ENCODE measurements at places on chromosomes 7 and 10.

DNA sequence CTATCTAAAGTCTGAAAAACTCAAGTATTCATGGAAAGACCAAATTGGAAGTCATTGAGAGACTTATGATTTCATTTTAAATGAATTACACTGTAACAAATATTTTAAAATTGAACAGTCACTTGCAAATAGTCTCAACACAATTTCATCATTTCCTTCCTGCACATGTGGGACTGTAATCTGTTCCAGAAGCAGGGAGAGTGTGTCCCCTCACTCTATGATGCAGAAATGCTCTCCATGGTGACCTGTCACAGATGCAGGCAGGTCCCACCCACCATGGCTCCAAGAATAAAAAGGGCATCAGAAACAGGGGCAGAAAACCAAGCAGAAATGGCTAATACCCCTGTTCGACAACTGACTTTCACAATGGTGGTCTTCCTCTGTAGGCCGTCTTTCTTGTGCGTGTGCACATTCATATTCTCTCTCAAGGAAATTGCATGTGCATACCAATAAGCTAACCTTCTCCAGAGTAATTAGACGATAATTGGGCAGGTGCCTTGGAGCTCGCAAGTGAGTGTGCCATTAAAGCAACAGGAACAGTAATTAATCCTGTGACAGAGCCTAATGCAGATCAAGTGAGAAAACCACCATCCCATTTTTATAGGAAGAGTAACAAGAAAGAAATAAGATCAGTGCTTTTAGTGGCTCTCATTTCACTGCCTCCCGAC lies 170.9 kb downstream of the ZMYND11 start:
- DNase-seq, result no peak

- no peak for DNase-seq
Measured at GRCh38 chr10:71511206-71511605, 114.5 kb downstream of the CDH23 start.

GRCh38 chr7:81925530-81925929 lies 155.7 kb upstream of the HGF start:
- DNase-seq, result no peak

DNA sequence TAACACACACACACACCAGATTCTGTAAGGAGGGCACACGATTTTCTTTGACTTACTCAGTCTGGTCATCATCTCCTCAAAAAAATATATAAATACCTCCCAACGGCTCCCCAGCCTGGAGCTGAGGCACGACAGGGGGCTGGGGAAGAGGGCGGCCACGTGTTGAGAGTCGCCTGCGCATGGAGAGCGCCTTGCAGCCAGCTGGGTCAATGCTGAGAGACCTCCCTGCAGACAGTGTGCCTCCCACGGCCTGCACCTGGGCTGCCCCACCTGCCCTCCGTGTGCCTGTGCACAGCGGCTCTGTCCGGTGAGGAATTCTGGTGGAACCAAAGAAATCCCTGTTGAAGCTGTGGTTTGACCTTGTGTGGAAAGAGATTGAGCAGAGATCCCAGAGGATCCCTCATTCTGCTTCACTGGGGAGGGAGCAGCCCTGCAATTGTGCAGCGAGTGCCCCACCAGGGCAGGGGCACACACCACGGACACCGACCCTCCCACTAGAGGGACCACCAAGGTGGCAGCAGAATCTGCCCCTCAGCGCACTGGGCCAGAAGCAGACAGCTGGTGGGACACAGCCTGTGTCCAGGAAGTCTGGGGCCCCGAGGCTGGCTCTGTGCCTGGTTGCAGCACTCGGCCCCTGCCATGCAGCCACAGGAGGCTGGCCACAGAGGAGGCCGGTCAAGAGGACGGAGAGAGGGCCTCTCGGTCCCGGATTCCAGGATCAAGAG lies 150.5 kb upstream of the PPP2R2D start:
- peak; percentile 36 for DNase-seq

DNA sequence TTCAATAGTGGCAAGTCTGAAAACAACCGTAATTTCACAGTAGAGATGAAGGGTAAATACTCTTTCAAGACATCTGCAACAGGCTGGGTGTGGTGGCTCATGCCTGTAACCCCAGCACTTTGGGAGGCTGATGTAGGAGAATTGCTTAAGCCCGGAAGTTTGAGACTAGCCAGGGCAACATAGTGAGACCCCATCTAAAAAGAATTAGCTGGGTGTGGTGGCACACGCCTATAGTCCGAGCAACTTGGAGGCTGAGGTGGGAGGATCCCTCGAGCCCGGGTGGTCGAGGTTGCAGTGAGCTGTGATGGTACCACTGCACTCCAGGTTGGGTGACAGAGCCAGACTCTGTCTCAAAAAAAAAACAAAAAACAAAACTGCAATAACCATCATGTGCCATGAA lies 71.8 kb downstream of the PFKFB3 start:
- DNase-seq, result no peak

GRCh38 chr10:59562126-59562525 lies 147.5 kb downstream of the SLC16A9 start:
- no peak for DNase-seq

DNA sequence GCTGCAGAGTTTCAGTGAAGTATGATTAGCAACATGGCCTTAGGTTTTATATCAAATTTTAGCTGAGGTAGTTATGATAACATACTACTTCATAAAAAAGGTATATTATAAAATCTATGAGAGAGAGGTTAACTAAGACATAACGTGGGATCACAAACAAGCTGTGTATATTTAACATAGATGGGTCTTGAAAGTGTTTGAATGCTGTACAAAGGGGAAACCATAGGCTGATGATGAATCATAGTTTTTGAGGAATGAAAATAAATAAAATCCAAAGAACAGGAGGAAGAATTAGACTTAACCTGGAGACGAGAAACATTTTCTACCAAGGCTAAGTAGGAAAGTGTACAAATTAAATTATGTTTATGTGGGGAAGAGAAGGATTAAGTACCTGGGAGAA lies 119.0 kb downstream of the GNAI1 start:
- DNase-seq, result no peak

DNA sequence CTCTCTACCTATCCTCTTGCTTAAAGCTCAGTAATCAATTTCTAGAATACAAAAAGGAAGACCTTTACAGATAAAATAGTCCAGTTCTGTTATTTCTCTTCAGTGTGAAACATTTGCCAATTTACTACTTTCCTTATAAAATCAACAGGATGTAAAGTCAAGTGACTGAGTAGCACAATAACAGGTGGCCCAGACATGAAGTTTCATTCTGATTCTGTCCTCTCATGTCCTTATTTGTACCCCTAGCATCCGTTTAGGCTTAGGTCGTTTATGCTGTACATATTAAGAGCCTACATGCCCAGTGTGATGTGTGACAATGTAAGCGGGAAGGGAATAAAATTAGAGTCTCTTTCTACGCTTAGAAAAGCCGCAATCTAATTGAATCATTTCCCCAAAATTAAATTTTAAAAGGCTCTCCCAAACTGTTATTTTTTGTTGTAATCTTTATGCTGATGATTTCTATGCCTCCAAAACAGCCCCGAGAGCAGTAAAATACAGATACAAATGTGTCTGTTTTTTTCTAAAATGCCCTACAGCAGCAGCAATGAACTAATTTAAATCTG lies 29.1 kb downstream of the EPC1 start:
- no peak for DNase-seq

DNA sequence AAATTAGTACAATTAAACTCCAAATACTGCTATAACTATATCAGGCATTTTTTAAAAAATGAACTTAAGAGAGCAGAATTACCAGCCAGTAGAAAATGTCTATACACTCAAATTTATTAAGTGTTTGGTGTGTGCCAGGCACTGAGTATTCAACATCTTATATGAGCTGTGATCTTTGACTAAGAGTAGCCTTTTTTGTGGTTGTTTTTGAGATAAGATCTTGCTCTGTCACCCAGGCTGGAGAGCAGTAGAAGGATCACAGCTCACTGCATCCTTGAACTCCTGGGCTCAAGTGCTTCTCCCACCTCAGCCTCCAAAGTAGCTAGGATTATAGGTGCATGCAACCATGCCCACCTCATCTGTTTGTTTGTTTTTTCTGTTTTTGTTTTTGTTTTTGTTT lies 102.5 kb upstream of the CELF2 start:
- DNase-seq, result no peak

DNA sequence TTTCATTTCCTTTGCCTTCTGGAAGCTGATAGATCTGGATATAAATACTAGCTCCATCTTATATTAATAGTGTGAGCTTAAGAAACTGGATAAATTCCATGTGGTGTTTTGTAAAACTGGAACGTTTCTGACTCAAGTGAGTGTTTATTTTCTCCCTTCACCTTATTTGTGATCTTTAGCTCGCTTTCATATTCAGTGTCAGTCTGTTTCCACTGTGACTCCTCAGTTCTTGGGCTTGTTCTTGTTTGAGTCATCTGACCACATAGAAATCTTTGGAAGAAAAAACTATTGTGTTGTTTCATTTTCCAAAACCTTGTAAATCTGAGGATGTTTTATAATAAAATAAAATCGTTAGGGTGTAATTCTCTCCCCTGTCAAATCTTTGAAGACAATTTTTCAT lies 186.4 kb downstream of the POLR1F start:
- no peak for DNase-seq

- DNase-seq, result no peak
Measured at GRCh38 chr10:100670828-100671479, 74.4 kb upstream of the PAX2 start.

DNA sequence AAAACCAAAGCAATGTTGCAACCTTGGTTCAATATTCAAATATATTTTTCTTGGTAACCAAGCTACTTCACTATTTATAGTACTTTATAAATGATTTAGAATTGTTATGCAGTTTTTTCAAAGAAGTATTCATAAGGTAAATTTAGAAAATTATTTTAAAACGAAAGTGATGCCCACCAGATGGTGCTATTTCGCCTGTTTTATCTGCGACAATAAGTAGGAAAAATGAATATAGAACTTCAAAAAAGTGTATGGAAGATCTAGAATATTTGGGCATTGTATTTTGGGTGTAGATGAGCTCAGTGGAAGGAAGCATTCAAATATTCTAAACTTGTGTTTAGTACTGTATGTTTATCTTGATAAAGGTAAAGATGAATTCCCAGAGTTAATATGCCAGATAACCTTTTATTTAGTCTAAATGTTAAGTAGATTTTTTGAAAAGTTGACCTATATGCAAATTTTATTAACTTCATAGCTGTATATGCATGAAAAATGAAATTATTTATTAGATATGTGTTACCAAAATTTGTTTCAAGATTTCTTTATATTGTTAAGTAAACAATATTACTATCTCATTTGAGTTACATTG lies 93.2 kb downstream of the ADK start:
- no peak for DNase-seq

- DNase-seq, result no peak
Measured at GRCh38 chr10:131749767-131750142, 151.1 kb upstream of the PPP2R2D start.

DNA sequence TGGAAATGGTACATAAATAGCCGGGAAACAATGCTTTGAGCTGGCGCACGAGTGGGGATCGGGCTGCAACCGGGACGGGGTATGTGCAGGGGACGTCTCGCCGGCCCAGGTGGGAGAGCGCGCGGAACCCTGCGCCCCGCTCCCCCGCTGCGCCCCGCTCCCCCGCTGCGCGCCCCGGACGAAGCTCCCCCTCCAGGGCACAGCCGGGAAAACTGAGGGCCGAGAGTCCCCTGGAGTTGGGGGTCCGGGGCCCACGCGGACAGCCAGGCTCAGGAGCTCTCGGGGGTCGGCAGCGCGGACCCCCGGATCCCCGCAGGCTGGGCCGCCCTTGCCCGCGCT lies 514 bp downstream of the RADIL start:
- no peak for DNase-seq

GRCh38 chr10:131851346-131851745 lies 49.5 kb upstream of the PPP2R2D start:
- no peak for DNase-seq

DNA sequence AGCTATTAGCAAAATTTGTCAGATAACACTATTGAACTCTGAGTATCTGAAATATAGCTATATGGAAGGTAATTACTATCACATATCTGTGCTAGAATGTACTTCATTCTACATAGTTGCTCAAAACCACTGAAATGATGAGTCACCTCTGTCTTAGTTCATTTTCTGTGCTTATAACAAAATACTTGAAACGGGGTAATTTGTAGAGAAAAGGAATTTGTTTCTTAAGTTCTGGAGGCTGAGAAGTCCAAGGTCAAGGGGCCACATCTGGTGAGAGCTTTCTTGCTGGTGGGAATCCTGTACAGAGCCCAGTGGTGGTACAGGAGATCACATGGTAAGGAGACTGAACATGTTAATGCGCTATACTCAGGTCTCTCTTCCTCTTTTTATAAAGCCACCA lies 41.9 kb upstream of the TNKS2 start:
- DNase-seq, result no peak
